ENCODE measurements at places on chromosomes 7 and 10.

GRCh38 chr10:122468926-122469781, 7.8 kb downstream of the HTRA1 start:
- DNase-seq = peak; percentile 65

GRCh38 chr10:124713679-124714255, 30.4 kb downstream of the FAM53B start:
- DNase-seq = no peak

DNA sequence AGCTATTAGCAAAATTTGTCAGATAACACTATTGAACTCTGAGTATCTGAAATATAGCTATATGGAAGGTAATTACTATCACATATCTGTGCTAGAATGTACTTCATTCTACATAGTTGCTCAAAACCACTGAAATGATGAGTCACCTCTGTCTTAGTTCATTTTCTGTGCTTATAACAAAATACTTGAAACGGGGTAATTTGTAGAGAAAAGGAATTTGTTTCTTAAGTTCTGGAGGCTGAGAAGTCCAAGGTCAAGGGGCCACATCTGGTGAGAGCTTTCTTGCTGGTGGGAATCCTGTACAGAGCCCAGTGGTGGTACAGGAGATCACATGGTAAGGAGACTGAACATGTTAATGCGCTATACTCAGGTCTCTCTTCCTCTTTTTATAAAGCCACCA, 41.9 kb upstream of the TNKS2 start:
- DNase-seq = no peak

DNA sequence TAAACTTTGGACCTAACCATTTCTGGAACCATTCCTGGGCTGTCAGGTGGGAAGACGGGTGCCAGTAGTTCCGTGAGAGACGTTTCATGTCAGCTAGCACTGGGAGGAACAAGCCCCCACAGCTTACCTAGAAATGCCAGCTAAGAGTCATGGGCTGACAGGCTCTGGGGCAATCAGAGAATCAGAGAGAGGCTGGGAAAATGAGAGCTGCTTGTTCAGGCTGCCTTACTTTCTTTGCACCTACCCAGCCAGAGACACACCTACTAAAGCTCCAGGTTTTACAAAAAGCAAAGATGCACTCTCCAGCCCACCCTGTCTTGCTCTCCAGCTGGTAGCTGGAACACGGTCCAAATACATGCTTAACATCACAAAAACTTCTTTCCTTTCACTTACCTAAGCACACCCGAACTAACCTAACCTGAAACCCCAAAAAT, 688 bp downstream of the PTN start:
- no peak for DNase-seq

DNA sequence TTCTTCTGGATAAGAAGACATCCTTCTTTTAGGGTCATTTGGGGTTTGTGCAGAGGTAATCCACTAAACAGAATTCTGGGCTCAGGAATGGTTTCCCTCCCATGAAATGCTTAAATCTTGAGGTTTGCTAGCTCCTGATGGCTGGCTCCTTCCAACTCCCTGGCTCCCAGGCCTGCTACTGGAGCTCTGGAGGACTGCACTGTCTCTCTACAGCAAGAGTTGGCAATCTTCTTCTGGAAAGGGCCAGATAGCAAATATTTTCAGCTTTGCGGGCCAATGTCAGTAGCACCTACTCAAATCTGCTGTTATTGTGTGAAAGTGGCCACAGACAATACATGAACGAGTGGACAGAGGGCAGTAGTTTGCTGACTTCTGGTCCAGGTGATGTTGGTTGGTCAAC, 174.2 kb upstream of the CTBP2 start:
- DNase-seq = no peak

- no peak for DNase-seq
Measured at GRCh38 chr10:70621503-70622078, 19.1 kb upstream of the PRF1 start.

DNA sequence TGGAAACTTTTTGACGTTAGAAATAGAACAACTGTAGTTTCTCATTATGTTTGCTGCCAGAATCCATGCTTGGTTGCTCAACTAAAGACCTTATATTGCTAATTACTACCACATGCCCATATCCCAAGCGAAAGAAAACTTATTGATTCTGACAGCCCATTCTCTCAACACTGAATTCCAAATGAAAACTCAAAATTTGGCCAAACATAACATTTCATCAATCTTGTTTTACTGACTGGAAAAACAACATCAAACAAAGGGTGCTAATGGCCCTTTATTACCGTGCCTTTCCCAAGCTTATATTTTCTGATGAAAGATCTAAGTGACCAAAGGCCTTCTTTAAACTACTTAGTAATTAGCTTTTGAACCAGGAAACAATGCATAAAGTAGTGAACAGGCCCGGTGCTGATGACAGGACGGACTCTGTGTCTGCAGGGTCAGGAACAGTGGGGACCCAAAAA, 531.8 kb downstream of the KCNMA1 start:
- no peak for DNase-seq

GRCh38 chr7:133575726-133576440, 323.0 kb downstream of the EXOC4 start:
- no peak for DNase-seq

GRCh38 chr7:91345449-91345848, 81.2 kb downstream of the FZD1 start:
- DNase-seq = no peak

DNA sequence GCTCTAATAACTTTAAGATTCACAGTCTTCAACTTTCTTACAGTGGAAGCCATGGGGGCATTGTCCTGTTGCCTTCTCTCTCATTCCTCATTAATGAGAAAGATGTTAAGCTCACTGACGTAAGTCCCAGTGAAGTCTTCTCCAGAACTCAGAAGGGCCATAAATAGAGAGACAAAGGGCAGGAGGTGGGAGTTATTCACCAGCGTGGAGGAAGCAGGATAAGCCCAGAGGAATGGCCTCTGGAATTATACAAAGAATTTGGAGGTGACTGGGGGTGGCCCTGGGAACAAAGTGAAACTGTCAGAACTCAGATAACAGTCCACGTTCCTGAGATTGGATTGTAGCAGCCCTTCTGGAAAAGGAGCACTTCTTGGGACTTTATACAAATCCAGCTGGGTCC, 52.4 kb downstream of the SORBS1 start:
- DNase-seq = no peak

DNA sequence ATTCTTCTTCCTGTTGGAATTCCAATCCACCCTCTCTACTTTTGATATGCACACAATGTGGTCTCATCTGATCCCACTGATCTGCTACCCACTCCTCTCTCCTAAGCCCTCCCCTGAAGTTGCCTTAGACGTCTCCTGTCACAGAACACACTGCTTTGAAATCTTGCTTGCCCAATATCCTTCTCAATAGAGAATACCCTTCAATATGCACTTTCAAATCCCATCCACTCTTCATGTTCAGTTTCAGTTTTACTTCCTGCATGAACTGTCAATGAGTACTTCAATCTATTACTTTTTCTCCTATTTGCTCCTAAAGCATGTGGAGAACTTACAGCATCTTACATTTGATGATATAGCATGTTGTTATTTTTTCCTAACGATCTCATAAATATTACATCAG, 93.5 kb downstream of the UPF2 start:
- DNase-seq = no peak

- no peak for DNase-seq
Measured at GRCh38 chr10:63261496-63261895, 128.4 kb downstream of the NRBF2 start.

GRCh38 chr10:131107970-131108369, 203.6 kb downstream of the TCERG1L start:
- DNase-seq = no peak

DNA sequence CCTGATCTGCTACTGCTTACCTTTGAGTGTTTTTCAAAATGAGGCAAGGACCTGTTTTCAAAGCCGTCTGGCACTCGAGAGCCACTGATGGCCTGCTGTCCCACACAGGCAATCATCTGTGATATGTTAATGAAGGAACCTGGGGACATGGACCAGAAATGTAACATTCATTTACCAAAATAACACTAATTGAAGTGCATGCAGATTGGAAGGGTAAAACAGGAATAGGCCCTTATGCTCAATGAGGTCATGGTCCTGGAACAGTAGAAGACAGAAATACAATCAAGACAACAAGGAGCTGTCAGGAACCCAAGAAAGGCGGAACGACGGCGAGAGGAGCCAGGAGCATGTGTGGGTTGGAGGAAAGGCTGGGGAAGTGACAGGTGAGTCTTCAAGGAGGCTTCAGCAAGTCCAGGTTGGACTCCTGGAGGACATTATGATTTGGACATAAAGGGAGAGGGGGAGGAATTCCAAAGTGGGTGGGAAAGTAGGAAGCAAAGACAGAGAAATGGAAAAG, 28.3 kb downstream of the POLR3A start:
- no peak for DNase-seq

- no peak for DNase-seq
Measured at GRCh38 chr10:43230101-43230908, 36.6 kb downstream of the RASGEF1A start.

- no peak for DNase-seq
Measured at GRCh38 chr7:29207162-29207801, 12.7 kb downstream of the CHN2 start.

DNA sequence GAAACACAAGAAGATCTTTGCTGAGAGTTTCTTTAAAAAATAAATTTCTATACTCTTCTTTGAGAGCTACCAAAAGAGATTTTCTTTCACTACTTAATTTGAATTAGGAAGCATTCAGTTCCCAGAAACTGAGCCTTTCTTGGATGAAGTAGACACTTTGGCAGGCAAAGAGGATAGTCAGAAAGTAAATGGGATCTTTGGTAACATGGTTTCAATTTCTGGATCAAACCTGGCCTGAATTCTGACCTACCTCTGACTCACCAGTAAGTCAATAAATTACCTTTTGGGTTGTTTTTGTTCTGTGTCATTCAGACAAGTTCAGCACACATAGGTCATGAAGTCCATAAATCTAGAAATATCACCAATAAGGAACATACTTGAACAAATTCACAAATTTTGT, 26.8 kb upstream of the CABCOCO1 start:
- DNase-seq = peak; percentile 7

DNA sequence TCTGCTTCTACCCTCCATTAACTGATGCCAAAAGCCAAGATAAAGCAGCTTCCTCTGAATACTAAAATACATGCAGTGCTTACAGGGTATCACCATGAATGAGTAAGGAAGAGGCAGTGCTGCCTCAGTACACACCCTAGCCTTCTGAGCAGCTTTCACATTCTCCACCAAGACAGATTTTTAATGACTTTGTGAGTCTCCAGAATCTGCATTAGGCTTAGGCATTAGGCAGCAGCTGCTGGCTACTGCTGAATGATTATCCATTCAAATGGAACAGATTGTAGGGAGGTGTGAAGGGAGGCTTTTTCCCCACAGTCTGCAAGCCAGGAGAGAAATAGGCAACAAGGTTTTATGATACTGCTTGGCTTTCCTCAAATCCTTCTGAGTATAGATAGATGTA, 1226.7 kb upstream of the LRRN3 start:
- DNase-seq = no peak

GRCh38 chr7:932651-932975, 21.9 kb downstream of the ADAP1 start:
- no peak for DNase-seq

DNA sequence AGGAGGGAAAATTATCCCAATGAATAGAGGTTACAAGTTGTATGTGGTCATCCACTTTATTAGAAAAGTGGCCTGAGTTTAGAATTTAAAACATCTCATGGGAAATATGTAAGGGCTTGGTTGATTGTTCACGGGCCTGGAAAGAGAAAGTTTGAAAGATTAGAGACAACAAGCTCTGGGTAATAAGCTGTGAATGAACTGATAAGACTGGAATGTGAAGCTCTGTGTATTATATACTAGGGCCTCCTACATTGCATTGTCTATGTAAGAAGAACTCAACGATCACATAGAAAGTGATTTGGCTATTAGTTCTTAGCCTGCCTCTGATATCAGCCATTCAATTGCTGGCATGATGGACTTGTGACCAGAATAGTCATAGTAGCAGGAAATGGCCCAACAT, 199.2 kb upstream of the MAGI2 start:
- DNase-seq = no peak
